Stimulated activated naive CD8-positive, alpha-beta T cell treated with anti-CD3 and anti-CD28 coated beads, Interleukin-15, amount 100 ng/mL, for 72 hours (primary cell): ENCODE measurements at places on chromosomes 6 and 20.

GRCh38 chr20:1383623-1384404 is 9.0 kb downstream of the FKBP1A start:
- DNase-seq: no peak

DNA sequence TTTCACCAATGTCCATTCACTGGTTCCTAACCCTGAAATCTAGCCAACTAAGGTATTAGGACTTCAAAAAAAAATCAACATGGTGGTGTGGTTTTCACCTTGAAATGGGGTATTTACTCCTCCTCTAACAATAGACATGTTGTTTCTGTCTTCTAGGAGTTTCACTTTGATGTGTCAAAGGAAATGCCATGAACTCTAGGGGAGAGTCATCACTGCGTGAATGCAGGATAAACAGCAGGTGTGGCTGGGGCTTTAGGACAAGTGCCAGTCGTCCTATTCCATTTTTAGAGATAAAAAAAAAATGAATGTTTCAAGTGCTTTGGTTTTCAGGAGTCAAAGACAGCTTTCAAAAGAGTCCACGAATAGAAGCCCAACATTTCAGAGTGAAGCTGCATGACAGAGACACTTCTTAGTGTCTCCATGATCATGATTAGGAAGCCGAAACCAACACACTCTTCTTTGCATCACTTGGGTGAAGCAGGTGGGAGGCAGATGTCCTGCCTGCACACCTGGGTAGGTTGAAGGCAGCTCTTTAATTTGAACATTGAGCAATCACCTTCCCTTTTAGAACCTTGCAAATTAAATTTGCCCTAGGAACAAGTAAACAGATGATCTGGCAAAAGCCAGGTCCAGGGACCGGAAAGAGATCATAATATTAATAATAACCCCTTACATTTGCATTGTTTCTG is 328.5 kb upstream of the PRDM1 start:
- DNase-seq: no peak

DNA sequence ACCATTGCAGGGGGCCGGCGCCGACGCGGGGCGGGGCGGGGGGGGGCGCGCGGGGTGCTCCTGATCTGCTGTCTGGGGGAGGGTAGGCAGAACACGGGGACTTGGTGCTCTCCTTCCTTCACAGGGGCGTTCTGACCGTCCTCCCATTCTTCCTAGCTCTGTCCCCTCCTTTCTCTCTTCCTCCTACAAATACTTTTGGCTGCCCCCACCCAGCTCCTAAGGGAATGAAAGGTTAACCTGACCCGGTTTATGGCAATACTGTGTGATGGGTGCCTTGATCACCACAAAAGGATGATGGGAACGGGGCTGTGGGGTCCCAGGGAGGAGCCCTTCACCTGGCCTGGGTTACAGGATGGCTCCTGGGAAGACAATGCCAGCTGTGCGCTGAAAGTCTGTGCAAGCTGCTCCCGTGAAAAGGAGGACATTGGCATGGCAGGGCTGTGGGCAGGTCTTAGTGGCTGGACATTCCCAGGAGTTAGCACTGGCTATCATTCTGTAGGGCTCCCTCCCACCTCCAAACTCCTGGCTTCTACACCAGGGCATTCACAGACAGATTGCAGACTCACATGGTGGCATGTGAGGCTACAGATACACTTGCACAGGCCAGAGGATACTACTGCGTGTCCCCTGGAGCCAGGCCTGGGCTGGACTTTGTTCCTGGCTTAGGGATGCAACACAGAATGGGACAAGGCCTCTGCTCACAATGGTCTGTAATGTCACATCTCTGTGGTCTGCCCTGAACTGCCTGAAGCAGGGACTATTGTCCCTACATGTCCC is 1.9 kb upstream of the TPD52L2 start:
- no peak for DNase-seq

- peak; percentile 53 for DNase-seq
These were observed 109.5 kb upstream of the CLDN20 start for GRCh38 chr6:155154158-155154830.

DNA sequence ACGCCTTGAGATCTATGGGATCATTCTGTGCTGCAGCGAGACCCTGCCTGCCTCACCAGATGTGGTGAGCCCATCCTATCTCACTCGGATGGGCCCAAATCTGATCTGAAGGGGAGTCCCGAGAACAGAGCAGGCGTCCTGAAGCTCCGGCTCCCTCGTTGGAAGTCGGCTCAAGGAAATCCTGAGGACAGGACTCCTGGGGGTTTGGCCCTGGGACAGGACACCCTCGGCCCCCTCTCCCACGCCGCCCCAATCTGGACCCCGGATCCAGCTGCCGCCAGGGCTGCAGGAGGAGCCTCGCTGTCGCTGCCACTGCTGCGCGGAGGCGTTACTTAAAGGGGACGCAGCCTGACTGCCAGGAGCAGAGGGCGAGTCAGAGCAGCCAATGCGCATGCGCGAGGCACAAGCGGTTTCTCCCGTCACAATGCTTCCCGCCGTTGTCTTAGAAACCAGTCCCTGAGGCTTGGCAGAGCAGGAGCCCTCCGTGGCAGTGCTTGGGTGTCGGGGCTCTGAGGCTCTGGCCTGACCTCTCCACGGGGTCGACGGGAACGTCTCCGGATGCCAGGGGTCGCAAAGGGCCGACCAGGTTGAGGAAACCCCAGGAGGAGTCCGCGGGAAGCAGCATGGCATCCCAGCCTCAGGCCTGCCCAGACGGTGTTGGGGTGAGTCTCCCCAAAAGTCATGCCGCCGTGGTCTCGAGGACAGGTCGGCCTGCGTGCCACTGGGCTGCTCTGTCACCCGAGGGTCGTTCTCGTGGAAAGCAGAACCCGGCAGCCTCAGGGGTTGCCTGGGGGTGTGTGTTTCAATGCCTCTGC is 1567.8 kb upstream of the DEFB115 start:
- no peak for DNase-seq

GRCh38 chr6:65638047-65638831 is 68.8 kb downstream of the EYS start:
- no peak for DNase-seq

DNA sequence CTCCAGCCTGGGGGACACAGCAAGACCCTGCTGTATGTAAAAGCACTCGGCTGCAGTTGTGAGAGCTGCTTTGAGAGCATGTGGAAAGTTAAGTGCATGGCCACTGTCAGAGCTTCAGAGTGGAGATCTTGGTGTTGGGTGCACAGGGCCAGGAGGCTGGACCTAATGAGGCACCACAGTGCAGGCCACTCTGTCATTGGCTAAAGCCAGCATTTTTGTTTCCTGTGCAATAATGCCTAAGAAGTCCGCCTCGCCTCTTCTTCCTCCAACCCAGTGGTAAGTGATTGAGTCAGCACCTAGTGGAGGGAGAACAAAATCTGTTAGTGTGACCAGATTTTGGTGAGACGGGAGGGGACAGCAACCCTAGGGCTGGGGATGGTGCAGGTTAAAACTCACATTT is 60.6 kb downstream of the SSR1 start:
- no peak for DNase-seq

- no peak for DNase-seq
These were observed 103.9 kb downstream of the AIG1 start for GRCh38 chr6:143164565-143165105.

DNA sequence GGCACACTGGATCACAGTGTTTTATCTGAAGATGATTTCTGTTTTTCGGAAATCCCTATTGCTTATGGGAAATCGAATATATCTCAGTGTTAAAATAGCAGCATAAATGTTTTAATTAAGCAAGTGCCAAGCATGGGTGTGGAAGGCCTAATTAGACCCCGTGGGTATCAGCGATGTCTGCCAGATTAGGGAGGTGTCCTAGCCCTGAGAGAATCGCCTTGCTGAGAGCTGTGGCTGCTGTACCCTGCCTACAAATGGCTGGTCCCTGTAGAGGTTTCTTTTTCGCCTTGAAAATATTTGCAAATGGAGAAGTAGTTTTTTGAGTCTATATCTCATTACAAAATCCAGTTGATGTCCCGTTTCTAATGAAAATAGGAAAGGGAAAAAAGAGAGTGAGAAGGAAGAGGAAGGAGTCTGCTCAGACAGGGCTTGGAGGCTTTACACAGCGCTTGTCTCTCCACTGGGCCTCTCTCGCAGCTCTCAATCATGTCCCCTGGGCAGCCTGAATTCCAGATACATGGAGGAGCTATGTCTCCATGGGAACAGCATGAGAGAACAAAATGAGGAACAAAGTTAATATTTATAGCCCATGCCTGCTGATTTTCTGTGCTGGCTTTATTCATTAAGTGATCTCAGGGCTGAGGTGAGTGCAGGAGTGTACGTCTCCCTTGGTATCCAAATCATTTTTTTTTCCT is 35.2 kb upstream of the BCLAF1 start:
- no peak for DNase-seq

GRCh38 chr6:7129360-7129759 is 21.6 kb downstream of the RREB1 start:
- DNase-seq: no peak

DNA sequence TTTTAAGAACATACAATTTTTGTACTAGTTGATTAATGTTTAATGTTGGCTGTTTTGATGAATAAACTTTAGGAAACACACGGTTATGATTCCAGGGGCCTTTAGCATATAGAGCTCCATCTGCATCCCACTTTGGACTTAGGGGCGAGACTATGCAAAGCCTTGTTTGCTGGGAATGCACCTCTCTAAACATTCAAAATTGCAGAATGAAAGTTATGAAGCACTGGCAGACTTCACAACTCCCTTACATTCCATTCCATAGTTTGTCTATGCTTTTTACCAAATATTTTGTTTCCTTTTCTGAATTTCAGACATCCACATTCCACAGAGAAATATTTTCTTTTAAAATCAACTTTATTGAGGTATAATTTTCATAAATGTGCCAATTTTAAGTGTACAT is 10.3 kb upstream of the TCP11 start:
- no peak for DNase-seq

GRCh38 chr20:63941282-63942081 is 14.7 kb downstream of the UCKL1 start:
- peak; percentile 51 for DNase-seq

DNA sequence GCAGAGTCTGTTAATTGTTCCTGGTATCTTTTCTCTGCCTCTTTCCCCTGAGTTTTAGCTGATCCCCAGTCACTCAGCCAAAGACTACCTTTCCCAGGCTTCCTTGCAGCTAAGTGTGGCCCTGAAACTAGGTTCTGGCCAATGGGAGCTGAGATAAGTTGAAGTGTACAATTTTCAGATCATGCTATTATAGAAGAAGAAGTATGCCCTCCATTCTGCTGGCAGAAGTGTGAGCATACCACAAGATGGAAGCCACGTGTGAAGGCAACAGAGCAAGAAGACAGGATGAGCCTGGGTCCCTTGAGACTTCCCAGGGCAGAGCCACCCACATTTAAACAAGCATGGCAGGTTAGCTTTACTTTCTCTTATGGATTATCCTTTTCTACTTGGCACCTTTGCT is 273.2 kb downstream of the HIVEP2 start:
- DNase-seq: no peak

- no peak for DNase-seq
These were observed 675.9 kb upstream of the CITED2 start for GRCh38 chr6:140050101-140050995.

GRCh38 chr6:12572896-12573827 is 143.4 kb upstream of the PHACTR1 start:
- DNase-seq: no peak

GRCh38 chr6:92647630-92648029 is 771.7 kb downstream of the EPHA7 start:
- no peak for DNase-seq

DNA sequence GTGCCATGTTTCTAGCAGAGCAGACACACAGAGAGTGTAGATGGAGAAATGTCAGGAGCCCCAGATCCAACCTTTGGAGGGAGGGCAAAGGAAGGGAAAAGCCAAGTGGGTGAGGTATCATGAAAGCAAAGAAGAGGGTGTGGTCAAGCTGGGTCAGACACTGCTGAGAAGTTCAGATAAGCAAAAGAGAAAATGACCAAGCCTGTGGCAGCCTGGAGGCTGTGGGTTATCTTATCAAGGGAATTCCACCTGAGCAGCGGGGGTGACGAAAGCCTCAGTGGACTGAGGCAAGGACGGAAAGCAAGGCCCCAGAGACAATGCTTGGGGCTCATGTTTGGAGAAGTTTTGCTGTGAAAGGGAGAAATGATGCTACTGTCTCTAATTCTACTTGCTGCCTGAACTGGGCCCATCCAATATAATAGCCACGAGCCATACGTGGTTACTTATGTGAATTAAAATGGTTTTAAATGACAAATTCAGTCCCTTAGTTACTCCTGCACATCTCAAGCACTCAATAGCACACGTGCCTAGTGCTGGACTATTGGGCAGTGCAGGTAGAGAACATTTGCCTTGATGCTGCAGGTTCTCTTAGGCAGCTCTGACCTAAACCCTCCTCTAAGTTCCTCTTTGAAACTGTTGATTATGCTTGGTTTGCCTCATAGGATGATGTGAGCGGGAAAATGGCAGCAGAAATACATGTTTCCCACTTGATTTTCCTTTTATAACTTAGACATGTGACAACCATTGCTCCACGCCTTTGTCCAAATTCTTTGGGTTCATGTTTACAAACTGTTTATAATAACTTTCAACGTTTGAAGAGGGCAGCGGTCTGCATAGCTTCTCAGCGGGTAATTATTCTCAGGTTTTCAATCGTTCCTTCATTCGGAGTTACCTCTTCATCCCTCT is 63.7 kb downstream of the SLC22A23 start:
- DNase-seq: no peak

DNA sequence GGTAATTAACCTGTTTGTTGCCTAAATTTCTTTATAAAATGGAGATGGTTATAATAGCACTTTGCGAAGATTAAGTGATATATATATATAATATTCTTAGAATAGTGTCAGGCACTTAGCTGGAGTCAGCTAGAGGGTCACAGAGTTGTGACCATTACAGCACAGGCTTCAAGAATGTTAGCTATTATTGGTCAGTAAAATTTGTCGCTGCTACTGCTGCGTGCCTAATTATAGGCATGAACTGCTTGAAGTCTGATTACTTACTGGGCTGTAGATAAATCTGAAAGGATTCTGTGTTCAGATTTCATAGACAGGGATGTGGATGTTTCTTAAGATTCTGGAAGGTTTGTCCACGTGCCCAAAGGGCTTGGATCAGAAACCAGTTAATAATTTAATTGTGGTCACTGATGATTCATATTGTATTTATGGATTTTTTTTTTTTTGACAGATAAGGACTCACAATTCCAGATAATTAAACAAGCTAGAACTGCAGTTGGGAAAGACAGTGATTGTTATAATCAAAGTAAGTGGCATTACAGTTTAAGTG is 4.7 kb downstream of the SNRNP48 start:
- no peak for DNase-seq
